Occipital lobe (tissue), 3 donors: ENCODE measurements at places on chromosomes 6 and 20.

DNA sequence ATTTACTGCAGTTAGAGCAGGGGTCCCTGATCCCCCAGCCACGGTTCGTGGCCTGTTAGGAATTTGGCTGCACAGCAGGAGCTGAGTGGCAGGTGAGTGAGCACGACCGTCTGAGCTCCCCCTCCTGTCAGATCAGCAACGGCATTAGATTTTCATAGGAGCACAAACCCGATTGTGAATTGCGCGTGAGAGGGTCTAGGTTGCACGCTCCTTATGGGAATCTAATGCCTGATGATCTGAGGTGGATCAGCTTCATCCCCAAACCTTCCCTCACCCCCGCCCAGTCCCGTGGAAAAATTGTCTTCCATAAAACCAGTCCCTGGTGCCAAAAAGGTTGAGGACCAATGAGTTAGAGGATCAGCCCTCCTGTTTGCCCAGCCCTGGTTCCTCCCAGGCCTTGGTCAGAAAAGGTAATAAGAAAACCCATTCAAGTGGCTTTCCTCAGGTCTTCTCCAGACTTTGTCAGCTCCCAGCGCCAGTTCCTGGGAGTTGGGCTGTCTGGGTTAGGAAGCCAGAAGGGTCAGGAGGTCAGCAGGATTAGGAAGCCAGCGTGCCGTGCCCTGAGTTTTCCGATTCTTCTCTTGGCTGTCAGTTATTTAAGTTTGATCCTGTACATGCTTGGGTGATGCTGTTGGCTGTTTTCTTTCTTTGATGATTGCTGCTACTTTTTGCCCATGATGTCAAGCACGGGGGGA, 139.9 kb upstream of the PMEPA1 start:
- no peak for DNase-seq

- no peak for DNase-seq
Measured at GRCh38 chr6:44652547-44652946, 265.0 kb downstream of the CDC5L start.

- DNase-seq, result peak; percentile 73
Measured at GRCh38 chr20:36861875-36862801, 13.8 kb upstream of the TLDC2 start.

DNA sequence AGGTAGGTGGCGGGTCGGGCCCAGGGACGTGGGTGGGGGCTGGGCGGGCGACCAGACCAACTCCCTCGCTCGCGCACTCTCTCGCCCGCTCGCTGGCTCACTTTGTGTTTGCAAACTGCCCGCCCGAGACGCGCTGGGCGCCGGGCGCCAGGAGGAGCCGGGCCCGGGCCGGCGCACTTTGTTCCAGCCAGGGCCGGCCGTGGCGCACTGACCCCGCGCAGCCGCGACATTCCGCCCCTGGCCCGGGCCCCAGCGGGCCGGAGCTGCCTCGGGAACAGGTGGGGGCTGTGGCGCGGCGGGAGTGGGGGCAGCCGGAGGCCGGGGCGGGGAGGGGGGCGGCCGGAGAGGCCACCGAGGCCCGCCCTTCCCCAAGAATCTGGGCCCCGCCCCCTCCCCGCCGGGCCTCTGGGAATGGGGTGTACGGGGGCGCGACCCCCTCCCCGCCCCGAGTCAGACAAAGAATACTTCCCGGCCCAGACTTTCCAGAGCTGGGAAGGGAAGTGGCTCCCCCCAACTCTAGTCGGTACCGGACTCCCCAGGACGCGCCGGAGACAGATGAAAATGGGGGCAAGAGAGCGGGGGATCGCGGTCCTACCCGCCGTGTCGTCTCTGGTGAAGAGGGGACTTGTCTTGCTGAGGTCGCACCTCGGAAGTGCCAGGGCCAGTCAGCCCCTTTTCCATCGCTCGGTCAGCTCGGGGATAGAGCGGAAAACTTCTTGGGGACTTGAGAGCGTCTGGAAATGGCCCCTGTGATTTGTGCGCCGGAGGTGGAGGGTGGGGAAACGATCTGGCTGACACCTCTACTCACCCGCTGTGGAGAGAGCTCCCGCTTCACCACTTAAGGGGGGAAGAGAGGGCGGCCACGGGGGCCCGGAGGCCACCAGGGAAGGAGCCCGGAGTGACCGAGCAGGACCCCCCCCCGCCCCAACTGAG, 951 bp downstream of the FOXP4 start:
- no peak for DNase-seq

DNA sequence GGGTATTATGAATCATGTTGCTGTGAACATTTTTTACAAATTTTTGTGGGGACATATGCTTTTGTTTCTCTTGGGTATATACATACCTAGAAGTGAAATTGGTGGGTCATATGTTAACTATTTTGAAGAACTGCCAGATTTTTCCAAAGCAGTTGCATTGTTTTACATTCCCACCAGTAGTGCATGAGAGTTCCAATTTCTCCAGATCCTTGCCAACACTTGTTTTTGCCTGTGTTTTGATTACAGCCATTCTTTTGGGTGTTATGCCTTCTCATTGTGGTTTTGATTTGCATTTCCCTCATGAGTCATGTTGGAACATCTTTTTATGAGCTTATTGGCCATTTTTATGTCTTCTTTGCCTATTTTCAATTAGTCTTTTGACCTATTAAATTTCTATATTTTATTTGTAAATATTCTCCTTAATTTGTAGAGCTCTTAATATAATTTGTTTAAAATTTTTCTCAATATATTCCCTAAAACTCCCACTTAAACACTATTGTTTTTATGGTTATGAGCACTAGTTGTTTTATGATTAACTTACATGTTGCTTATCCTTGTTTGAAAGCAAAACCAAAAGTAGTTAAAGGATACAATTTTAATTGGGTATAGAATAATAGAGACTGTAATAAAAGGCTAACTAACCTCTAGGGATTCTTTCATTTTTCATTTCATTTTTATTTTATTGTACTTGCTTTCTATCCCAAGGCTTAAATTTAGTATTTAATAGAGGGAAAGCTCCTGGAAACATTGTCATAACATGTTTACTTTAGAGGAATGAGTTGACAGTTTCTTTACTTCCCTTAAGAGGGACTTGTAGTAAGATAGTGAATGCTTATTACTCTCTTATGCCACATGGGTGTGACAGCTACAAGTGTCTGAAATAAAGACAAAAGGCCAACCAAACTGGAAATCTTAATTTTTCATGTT, 5.5 kb downstream of the UBR2 start:
- no peak for DNase-seq

GRCh38 chr20:6857927-6858326, 90.4 kb downstream of the BMP2 start:
- no peak for DNase-seq

DNA sequence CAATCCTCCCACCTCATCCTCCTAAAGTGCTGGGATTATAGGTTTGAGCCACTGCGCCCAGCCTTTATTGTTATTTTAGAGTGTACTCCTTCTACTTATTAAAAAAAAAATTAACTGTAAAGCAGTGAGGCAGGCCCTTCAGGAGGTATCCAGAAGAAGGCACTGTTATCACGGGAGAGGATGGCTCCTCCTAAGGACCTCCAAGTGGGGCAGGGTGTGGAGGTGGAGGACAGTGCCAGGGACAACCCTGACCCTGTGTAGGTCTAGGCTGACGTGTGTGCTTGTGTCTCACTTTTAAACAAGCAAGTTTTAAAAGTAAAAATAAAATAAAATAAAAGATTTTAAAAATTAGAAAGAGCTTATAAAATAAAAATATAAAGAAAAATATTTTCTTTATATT, 23.7 kb upstream of the TAF4 start:
- DNase-seq, result no peak

DNA sequence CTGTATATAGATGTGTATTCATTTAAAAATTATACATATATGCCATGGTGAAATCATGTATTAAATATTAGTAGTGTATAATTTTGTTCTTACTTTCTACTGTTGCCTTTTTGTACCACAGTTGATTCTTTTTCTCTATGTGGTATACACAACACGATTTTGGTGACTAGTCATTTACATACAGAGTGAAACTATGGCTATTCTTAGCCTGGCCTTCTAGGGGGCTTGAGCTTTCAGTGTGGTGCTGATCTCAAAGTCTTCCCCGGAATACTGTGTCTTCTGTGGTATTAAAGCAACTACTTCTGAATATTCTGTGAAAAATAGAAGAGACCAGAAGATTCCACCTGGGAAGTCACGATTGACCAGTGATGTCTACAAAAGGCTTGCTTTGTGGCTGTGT, 301.9 kb downstream of the UTRN start:
- no peak for DNase-seq

- no peak for DNase-seq
Measured at GRCh38 chr6:37522836-37523235, 23.1 kb upstream of the CCDC167 start.

GRCh38 chr20:33410081-33410742, 8.9 kb upstream of the CDK5RAP1 start:
- no peak for DNase-seq
